ENCODE measurements at places on chromosomes 2 and 18.

DNA sequence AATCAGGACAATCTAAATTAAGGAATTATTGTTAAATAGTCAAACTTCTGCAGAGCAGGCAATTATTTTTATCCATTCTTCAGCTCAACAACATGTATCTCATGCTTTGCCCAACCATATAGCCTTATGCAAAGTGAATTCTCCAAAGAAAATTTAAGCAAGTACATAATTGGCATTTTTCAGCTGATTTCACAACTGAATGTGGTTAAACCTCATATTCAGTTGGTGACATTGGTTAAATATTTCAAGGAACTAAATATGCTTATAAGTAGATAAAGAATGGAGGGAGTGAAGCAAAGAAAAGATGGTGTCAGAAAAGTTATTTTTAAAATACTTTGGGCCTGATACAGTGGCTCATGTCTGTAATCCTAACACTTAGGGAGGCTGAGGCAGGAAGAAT lies 816.2 kb downstream of the NRXN1 start:
- DNase-seq, result no peak

DNA sequence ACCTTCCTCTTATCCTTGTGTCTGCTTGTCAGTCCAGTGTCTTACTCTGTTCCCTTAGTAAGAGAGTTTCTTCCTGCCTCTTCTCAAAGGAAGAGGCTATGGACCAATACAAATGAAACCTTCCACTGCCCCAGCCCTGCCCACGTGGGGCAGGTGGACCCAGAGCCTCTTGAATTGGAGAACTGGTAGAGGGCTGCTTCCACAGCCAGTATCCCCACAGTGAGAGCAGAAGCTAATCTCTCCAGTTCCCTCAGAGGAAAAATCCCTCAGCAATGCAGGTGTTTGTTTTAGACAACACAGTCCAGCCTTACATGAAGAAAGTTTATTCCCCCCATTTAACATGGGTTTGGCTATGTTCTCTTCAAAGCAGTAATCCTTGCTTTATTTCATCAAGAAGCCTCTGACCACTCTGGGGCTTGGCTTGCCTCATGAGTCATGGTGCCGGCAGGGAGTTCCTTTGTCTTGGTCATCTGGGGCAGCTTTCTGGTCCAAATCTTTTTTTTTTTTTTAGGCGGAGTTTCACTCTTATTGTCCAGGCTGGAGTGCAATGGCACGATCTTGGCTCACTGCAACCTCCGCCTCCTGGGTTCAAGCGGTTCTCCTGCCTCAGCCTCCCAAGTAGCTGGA lies 6.5 kb upstream of the CYBRD1 start:
- DNase-seq, result no peak

GRCh38 chr2:10507106-10507505 lies 59.0 kb upstream of the ODC1 start:
- no peak for DNase-seq

- DNase-seq, result no peak
Observed at GRCh38 chr2:135140606-135141005, 88.5 kb downstream of the RAB3GAP1 start.

DNA sequence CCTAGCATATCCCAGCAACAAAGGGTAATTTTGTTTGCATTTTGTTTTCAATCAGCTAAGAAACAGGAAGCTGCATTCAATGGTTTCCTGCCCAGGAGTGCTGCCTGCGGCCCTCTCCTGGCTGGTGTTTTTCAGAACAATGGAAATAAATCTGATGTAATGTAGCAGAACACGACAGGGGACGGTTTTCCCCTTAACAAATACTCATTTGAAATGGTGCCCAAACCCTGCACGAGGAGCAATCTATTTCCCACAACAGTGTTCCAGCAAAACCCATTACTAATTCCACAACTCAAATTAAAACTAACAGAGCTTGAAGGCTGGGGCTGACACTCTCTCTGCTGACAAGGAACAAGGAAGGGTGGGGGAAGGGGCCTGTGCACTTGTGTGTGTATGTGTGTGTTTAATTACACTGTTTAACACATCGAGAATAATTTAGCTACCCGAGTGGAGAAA lies 8.7 kb downstream of the CAPN13 start:
- peak; percentile 83 for DNase-seq

- DNase-seq, result no peak
Observed at GRCh38 chr18:27049969-27050368, 135.1 kb downstream of the CHST9 start.

GRCh38 chr2:2057125-2057721 lies 273.9 kb downstream of the MYT1L start:
- no peak for DNase-seq
